ENCODE measurements at places on chromosomes 6 and 20.

GRCh38 chr20:55009066-55009465, 533.7 kb downstream of the DOK5 start:
- DNase-seq: no peak

DNA sequence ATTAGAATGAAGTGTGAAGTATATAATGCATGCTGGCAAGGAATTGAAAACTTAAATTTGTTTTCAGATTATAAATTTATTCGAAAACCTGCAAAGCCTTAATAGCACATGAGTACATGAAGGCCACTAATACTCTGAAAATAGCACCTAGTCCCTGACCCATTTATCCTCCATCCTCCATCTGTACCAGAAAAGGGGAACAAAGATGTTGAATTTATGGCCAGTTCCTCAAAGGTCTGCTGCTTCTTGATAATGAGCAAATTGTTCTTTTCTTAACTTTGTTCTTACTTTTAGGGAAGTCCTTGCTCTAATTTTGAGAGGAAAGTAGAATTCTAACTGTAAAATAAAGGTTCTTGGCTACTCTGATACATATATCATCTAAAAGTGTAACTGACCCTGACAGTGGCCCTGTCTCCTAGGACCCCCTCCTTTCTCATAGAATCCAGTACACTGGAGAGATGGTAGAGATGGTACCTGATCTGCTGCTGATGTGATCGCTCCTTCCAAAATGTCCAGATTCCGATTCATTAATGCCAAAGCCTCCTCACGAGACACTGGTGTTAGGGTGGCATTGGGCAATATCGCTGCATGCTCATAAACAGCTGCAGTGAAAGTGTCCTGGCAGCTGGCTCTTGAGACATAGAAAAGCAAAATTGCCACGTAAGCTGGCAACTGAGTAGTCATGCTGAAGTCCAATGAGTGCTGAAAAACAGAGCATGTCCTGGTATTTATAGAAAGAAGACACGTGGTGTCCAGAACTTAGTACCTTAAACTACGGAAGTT, at the start of gene VNN1:
Gene VNN1 (minus strand): TSS at position 704 of the 783 bp plus-strand sequence. CDS start 20 bp downstream, at position 684.
- no peak for DNase-seq

- DNase-seq: no peak
Measured at GRCh38 chr6:139882977-139883728, 508.7 kb upstream of the CITED2 start.

- DNase-seq: no peak
Measured at GRCh38 chr6:84663866-84664265, 100.5 kb downstream of the TBX18 start.

- no peak for DNase-seq
Measured at GRCh38 chr6:80436663-80437062, 330.2 kb downstream of the BCKDHB start.

DNA sequence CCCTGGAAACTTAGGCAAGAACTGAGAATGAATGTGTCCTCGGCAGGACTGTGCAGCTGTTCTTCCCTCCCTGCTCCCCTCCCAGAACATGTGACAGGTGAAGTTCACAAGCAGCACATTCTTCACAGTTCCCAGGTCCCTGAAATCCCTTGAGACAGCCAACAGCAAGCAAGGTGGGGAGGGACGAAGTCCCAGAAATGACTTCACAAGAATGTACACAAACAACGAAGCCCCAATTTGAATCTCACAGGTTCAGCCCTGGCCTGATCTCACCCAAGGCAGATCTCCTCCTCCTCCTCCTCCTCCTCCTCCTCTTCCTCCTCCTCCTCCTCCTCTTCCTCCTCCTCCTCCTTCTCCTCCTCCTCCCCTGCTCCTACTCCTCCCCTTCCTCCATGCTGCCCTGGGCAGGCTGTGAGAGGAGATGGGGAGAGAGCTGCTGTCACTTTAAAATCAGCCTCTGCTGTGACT, 32.4 kb downstream of the WRNIP1 start:
- no peak for DNase-seq

- DNase-seq: no peak
Measured at GRCh38 chr6:157278171-157278570, 45.1 kb downstream of the TMEM242 start.

GRCh38 chr6:140909625-140910024, 1223.1 kb upstream of the GJE1 start:
- DNase-seq: no peak

DNA sequence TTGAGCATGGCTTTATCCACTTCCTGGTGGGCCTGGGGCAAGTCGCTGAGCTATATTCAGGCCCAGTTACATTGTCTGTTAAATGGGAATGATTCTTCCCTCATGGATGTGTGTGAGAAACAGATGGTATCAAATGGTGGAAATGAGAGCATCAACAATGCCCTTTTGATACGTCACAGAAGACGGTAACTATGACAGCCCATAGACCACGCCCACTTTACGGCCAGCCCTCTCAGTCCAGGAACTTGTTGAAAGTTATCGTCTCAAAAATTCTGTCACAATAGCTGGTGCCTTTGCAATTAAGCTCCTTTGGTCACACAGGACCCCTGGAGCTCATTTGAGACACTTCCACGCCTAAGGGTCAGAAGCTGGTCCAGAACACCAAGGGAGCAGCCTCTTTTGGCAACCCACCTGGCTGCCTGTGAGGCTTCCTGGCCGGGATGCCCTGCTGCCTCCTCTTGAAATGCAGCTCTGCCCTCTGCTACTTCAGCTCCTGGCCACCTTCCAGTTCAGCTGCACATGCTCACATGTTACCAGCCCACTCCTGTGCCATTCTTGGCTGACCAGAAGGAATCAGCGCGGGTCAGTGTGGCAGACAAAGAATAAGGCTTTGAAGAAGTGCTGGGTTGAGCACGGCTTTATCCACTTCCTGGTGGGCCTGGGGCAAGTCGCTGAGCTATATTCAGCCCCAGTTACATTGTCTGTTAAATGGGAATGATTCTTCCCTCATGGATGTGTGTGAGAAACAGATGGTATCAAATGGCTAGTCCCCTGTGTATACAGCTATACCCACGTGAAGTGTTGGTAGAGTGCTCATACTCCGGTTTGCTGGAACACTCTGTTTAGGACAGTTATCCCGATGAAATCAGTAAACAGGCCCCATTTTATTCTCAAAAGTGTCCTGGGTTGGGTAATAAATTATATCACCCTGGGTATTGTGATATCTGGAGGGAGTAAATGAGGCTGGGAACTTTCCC, 199.2 kb upstream of the SUPT3H start:
- no peak for DNase-seq

DNA sequence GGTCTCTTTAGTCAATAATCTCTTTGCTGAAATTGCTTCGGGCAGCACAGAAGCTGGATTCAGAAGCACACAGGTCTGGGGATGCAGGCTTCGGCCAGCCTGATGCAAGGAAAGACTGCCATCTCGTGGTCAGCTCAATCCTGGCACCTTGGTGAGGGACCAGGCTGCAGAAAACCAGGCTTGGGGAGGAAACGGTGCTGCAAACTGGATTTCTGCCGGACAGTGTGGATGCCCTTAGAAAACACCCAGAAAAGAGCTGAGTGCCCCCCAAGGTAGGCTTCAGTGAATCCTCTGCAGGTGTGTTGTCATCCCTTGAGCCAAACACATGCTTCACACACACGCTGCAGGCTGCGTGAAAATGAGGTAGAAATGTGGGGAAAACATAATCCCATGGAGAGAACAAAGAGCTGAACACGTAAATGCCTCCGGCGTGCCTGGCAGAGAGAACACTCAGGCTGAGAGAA, 89.8 kb upstream of the PAX1 start:
- DNase-seq: peak; percentile 67

DNA sequence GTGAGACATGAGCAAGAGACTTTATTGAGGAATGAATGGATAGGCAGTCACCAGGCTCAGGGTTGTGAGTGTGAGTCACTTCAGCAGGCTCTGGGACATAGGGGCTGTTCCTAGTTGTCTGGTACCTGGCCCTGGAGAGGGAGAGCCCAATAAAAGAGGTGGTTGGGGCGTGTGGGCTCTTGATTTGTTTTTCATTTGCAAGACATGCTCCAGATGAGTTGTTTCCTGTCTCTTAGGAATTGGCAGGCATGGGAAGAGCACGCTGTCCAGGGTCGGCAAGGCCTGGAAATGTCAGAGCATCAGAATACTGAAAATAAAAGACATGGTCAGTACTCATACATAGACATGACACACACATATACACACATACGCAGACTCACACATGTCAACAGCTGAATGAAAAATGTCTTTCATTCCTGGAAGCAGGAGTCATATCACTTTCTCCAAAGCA, 166.3 kb upstream of the SULF2 start:
- DNase-seq: no peak

Data from hypothalamus (tissue), 51 donors.